ENCODE measurements at places on chromosomes 3 and 15. TPM values are rescaled to one million over a fixed set of nuclear protein-coding genes. Genes with fewer than 3 reads are reported as not detected.

DNA sequence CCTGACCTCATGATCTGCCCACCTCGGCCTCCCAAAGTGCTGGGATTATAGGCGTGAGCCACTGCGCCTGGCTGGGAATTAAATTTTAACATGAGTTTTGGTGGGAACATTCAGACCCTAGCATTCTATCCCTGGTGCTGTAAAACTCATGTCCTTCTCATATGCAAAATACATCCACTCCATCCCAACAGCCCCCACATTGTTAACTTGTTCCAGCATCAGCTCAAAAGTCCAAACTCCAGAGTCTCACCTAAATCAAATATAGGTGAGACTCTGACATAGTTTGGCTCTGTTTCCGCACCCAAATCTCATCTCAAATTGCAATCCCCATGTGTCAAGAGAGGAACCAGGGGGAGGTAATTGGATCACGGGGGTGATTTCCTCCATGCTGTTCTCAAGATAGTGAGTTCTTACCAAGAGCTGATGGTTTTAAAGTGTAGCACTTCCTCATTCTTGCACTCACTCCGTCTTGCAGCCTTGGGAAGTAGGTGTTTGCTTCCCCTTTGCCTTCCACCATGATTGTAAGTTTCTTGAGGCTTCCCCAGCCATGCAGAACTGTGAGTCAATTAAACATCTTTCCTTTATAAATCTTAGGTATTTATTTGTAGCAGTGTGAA lies 96.2 kb upstream of the PLCL2 start:
- no peak overlapping the region for H3K27ac ChIP-seq
- no peak overlapping the region for H3K4me3 ChIP-seq
- H3K4me1 ChIP-seq, result no peaks in the 10 kb centered on the region
- no peak for DNase-seq

GRCh38 chr3:139906418-139906817 lies 28.6 kb upstream of the CLSTN2 start:
- no peak overlapping the region for H3K27ac ChIP-seq
- no peaks in the 10 kb centered on the region for H3K27me3 ChIP-seq
- H3K4me1 ChIP-seq, result no peaks in the 10 kb centered on the region
- H3K4me3 ChIP-seq, result no peak overlapping the region

- H3K27me3 ChIP-seq, result no peaks in the 10 kb centered on the region
- DNase-seq, result no peak
- H3K4me3 ChIP-seq, result no peak overlapping the region
- no peak overlapping the region for H3K27ac ChIP-seq
- no peaks in the 10 kb centered on the region for H3K4me1 ChIP-seq
- H3K36me3 ChIP-seq, result peaks cover 2% of the 10 kb centered on the region
Observed at GRCh38 chr3:44501971-44502370, 24.5 kb upstream of the ZNF445 start.

Gene CHST2
- total RNA-seq, result 4.3 TPM

DNA sequence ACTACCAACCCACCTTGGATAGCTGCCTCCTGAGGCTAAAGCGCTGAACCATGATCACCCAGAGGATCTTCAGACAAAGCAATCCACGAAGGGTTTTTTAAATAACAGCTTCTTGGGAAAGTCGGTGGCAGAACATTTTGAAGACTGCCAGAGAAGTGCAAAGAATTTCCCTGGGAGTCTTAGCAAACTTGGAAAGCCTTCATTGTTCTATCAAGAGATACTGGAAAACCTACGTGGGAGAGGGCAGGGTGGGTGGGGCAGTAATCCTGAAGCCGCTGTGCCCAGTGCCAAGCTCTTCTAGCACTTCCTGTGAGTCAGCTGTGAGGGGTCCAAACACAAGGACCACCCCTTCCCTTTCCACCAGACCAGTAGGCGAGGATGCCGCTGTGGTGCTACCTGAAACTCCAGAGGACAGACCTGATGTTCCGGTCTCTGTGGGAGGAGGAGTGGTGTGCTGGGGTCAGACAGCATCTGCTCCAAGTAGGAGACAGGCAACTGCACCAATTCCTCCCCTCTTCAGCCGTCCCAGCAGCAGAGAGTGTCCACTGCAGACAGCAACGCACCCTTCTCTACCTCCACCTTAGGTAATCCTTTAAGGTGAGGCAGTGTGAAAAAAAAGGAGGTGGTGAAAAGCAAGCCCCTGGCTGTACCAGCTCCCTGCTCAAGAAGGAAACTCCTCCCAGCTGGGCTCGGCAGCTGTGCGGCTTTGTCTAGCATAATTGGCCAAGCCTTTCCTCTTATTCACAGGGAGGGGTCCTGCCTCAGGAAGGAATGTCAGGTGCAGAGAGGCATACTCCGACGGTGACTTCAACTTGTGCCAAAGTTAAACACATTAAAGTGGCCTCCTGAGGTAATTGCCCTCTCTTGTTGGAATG lies 99.0 kb downstream of the TMCC1 start:
- peak; percentile 61 for DNase-seq
- no peak overlapping the region for H3K4me3 ChIP-seq
- H3K27ac ChIP-seq, result peak overlapping the region; percentile 47
- H3K4me1 ChIP-seq, result peaks cover 9% of the 10 kb centered on the region

Measured in transverse colon (tissue), 4 donors.